ENCODE measurements at places on chromosomes 3 and 15. TPM values are rescaled to one million over a fixed set of nuclear protein-coding genes. Genes with fewer than 3 reads are reported as not detected.

GRCh38 chr3:49899815-49900214 lies 3.9 kb downstream of the MST1R start:
- DNase-seq = no peak

- DNase-seq = no peak
Measured at GRCh38 chr3:31767920-31768319, 213.1 kb downstream of the OSBPL10 start.

DNA sequence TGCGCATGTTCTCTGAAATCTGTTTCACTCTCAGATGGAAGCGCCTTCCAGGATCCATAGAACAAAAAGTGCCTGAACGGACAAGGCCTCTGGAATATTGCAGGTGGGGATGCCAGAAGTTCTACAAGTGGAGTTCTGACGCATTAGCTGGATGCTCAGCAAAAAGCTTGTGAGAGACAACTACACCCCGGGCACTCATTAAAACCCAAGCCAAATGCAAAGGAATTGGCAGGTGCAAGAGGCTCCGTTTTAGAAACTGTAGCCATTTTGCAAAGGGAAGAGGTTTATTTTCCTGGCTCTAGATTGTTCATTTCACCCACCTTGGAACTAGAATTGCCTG lies 35.2 kb upstream of the SLC24A5 start:
- DNase-seq = no peak

- no peak for DNase-seq
Measured at GRCh38 chr15:85504749-85505676, 124.6 kb downstream of the AKAP13 start.

DNA sequence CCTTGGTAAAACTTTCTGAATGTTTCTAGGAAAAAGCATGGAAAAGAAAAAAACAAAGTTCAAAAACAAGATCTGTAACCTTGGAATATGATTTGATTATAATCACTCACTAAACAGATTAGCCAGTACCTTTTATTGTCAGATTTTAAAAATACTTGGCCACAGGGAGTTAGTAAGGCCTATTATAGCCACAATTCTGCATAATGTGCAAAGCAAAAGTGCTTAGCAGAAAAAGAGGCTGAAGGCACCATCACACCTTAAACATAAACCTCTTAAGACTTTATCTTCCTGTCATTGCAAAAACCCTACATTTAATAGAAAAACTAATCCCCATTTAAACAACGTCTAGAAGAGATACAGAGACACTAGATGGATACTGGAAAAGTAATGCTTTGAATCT lies 41.8 kb downstream of the CHSY1 start:
- no peak for DNase-seq

- peak; percentile 44 for DNase-seq
Measured at GRCh38 chr3:47266709-47267489, 15.7 kb downstream of the KIF9 start.

- DNase-seq = no peak
Measured at GRCh38 chr3:169841171-169841570, 28.5 kb upstream of the LRRC34 start.

GRCh38 chr15:84840255-84840654 lies 23.1 kb downstream of the ALPK3 start:
- no peak for DNase-seq

DNA sequence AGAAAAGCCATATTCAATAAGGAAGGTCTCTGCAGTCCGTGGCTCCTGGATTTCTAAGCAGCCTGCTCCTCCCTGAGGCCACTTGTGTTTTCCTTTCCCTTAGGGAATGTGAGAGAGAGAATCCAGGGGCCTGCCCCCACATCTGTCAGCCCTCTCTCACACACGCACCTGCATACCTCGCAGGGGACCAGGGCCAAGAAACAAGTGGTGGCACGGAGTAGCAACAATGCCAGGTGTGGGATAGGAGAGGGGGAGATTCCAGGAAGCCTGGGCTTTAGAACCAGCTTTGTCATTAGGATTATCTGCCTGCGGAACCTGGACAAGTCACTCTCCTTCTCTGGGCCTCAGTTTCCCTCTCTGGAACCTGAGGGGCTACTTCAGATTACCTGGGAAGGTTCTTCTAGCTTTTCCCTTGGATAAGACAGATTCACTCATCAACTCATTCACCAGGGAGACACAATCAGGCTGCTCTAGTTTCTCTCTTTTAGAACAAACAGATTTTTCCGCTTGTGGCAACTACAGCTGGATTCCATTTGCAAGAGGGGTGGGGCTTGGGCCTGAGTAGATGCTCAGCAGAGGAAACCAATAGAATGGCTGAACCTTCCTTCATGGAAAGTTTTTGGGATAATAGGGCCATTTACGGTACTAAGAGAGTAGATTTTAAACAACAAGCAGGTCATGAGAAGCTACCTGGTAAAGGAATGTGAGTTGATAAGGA lies 19.5 kb downstream of the BCL6 start:
- no peak for DNase-seq

DNA sequence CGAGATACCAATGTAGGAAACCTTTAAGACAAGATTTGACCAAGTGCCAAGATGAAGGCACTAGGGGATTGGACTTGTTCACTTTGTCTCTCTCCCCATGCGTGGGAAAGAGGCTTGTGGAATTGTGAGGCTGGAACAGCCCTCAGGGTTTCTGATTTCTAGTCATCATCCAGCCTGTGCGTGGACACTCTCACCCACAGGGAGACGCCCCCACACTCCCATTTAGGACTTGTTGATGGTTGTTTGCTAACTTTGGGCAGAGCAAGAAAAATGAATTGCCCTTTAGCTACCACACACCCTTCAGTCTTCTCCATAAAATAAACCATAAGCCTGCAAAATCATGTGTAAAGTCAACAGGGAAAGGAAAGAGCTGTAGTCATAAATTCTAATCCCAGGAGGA lies 18.4 kb downstream of the ACKR2 start:
- DNase-seq = no peak

DNA sequence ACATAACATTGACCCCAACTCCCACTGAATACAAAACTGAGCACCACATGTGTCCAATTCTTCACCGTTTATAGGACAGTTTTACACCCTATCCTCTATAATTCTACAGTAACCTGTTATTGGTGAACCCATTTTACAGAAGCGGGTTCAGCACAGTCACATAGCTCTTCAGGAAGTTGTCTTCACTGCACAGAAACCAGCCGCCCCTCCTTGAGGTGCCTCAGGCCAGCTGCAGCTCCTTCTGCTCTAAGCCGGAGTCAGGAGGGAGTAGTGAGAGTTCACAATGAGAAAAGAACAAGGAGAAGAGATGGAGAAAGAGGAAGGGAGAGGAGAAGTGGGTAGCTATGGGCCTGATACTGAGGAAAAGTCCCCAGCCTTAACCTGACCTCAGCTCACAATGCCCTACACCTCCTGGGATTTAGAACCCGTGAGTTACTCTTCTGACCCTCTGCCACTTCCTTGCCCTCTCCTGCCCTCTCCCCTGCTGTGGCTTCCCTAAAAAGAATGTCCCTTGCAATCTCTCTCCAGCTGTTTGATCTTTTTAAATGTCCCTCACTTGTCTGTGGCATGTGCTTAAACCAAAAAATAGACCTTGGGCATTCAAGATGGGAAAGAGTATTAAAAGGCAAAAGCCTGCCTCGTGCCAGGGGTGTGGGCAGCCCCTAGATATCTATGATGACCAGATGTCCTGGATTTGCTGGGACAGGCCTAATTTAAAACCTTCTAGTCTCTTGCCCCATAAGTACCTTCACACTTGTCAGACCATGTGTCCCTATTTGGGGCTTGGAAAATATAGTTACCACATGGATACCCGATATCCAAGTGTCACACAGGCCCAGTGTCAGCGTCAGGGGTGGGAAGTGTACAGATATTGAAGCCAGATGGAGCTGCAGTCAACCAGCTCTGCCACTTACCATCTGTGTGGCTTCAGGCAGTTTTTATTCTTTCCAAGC lies 71.3 kb upstream of the HES1 start:
- no peak for DNase-seq

GRCh38 chr15:60219866-60220265 lies 177.9 kb downstream of the ANXA2 start:
- no peak for DNase-seq

- DNase-seq = no peak
Measured at GRCh38 chr15:67133738-67134066, 68.3 kb downstream of the SMAD3 start.

GRCh38 chr3:177640319-177640965 lies 443.2 kb upstream of the TBL1XR1 start:
- no peak for DNase-seq

DNA sequence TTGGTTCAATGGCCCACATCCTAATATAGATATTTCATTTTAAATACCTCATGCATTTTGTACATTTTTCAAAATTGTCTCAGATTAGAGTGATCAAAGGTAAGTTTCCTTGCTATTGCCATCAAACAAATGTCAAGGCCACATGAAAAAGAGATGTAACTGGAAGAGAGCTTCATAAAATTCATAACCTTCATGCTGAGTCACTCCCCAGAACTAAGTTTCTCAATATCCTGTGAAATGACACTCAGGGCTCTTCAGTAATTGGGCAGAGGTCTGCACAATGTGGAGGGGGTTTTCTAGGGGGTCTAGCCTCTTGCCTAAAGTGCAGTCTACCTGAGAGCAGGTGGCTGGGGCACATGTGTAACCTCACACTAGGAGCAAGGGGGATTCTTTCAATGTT lies 152.2 kb upstream of the SLC2A2 start:
- DNase-seq = no peak

GRCh38 chr3:64385277-64385676 lies 160.0 kb upstream of the PRICKLE2 start:
- DNase-seq = no peak

GRCh38 chr3:99686469-99686868 lies 48.1 kb downstream of the COL8A1 start:
- DNase-seq = no peak

GRCh38 chr3:53806182-53807116 lies 39.8 kb downstream of the CHDH start:
- DNase-seq = peak; percentile 45

GRCh38 chr15:80419546-80419945 lies 15.4 kb downstream of the ARNT2 start:
- no peak for DNase-seq

- no peak for DNase-seq
Measured at GRCh38 chr3:110656394-110657025, 415.1 kb upstream of the NECTIN3 start.

DNA sequence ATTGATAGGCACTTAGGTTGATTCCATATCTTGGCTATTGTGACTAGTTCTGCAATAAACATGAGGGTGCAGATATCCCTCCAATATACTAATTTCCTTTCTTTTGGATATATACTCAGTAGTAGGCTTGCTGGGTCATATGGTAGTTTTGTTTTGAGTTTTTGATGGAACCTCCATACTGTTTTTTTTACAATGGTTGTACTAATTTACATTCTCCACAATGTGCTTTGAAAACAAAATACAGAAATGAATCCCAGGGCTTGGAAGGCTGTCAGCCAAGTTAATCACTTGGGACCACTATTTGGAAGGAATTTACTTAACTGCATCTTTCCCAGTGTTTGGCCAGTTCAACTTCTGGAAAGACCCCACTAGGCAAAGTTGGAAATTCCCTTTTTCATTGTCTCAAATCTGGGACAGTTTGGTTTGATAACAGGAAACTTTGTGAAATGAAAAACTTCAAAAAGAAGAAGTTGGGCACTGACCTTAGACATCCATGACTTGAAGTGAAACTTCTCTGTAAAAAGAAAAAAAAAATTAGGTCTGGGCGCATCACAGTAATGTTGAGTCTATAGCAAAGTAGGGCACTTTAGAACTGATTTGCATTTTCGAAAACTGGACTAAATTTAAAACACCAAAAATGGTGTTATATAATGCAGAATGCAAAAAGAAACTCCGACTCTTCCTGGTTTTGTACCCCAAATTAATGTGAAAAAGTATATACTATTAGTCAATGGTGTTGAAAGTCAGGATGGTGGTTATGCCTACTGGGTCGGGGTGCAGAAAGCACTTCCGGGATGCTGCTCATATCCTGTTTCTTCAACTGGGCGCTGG lies 6.0 kb downstream of the CTSH start:
- DNase-seq = no peak

DNA sequence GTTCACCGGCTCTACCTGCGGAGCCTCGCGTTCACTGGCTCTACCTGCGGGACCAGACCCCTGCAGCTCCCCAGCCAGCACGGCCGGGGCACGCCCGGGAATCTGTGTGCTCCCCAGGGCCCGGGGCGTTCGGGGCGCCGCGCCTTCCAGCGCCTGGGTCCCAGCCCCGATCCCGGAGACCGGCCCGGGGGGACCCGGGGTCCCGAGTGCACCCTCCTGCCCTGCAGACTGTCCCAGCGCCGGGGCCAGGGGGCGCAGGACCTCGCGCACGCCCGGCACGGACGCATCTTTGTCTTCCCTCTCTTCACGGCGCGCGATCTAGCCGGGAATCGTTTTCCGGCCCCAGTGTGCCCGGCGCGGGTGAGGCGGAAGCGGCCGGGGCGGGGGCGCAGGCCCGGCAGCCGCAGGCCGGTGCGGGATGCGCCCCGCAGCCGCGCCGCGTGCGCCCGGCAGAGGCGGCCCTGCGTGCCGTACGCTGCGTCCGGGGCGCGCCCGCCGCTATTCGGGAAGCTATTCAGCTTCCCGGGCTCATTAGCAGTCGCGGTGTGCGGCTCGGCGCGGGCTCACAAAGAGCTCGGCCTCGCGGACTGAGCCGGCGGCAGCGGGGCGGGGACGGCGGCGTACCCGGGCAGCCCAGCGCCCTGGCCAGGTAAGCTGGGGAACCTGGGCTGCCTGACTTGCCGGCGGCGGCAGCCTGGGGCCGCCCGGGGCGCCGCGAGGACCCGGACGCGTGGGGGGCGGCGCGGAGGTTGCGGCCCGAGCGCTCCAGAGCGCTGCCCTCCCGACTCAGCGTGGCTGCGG lies at the start of gene APBA2:
Gene APBA2 (plus strand): TSS at position 345 of the 801 bp plus-strand sequence. CDS start 167,911 bp downstream, outside the sequence.
- DNase-seq = peak; percentile 42

GRCh38 chr3:185151101-185151963 lies 1.5 kb downstream of the C3orf70 start:
- no peak for DNase-seq

DNA sequence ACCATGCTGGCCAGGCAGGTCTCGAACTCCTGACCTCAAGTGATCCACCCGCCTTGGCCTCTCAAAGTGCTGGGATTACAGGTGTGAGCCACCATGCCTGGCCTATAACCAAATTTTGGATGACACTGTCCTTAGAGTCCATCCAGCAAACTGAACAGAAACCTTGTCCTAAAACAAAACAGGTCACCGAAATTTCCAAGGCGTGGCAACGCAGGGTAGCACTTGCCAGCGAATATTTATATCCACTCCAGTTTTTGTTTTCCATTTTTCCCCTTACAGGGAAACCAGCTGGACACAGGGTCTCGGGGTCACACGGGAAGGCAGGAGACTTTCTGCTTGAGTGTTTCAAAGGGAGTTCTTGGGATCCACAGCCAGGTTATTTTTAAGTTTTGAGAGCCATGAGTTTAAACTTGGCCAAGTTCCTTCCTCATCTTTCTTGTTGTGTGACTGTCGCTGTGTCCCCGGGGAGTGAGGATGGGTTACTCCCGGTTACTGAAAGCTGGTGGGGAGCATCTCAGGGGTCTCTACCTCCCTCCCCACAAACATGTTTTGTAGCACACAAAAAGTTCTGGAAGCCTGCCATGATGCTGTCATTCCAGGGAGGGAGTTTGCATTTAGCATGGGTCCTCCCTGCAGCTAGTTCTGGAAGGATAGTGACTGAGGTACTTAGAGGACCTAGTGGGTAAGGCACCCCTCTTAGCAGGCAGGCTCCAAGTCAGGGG lies 12.6 kb downstream of the LIMD1 start:
- no peak for DNase-seq

Gene PTH1R
- 2.3 TPM for total RNA-seq

Gene SEMA3G
- total RNA-seq = 3.0 TPM

Gene ZCWPW2
- total RNA-seq = 2.8 TPM

Gene ROBO1
- 156 TPM for total RNA-seq

Gene CP
- total RNA-seq = 1.7 TPM

Gene DUOXA2
- not detected for total RNA-seq

Gene FOXB1
- total RNA-seq = not detected

Gene TAGLN3
- total RNA-seq = 151 TPM

Gene TIMP4
- total RNA-seq = 2.5 TPM

Gene TNNC1
- not detected for total RNA-seq

Gene PIERCE2
- total RNA-seq = 5.0 TPM

Gene PRR20G
- total RNA-seq = not detected

Gene EXD1
- total RNA-seq = 0.78 TPM
